Bladder microvascular endothelial cell (primary cell): ENCODE measurements at places on chromosomes 6 and 20. TPM values are rescaled to one million over a fixed set of nuclear protein-coding genes. Genes with fewer than 3 reads are reported as not detected.

The CRYBG1 gene
- 35.0 and 38.2 TPM in 2 replicates for total RNA-seq

The NR2E1 gene
- not detected in 2 replicates for total RNA-seq

The CD40 gene
- 10.1 and 31.1 TPM in 2 replicates for total RNA-seq

The TMEM200A gene
- total RNA-seq: 0.19 TPM in 1 of 2 replicates, not detected in the other

The LY6G6D gene
- not detected in 2 replicates for total RNA-seq

The SLA2 gene
- total RNA-seq: not detected in 2 replicates
